ENCODE measurements at places on chromosomes 5 and 9. TPM values are rescaled to one million over a fixed set of nuclear protein-coding genes. Genes with fewer than 3 reads are reported as not detected.
A peak's percentile ranks its signal among the peaks of the same experiment; 100 is the strongest.

GRCh38 chr9:105150991-105151685 lies 93.3 kb upstream of the SLC44A1 start:
- peak; percentile 17 for DNase-seq

- DNase-seq = peak; percentile 83
Measured at GRCh38 chr5:96344678-96345577, 88.1 kb downstream of the PCSK1 start.

GRCh38 chr9:100601216-100601615 lies 23.3 kb downstream of the CAVIN4 start:
- DNase-seq = peak; percentile 71

DNA sequence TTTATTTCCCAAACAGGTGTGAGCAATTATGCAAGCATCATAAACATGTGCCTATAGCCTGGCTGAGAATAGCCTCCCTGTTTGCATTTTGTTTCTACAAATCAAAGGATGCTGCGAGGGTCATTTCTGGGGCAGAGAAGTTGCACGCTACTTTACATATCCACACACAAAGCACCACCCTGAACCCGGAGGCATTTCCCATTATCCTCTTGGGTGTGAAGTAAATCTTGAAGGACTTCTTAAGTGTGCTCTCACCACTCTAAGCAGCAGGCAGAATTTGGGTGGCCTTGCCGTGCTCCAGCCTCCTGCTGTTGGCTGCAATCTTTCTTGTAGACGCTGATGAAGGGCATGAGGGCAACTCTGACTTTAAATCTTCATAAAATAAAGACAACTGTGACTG lies 124.0 kb upstream of the TLE4 start:
- DNase-seq = no peak

DNA sequence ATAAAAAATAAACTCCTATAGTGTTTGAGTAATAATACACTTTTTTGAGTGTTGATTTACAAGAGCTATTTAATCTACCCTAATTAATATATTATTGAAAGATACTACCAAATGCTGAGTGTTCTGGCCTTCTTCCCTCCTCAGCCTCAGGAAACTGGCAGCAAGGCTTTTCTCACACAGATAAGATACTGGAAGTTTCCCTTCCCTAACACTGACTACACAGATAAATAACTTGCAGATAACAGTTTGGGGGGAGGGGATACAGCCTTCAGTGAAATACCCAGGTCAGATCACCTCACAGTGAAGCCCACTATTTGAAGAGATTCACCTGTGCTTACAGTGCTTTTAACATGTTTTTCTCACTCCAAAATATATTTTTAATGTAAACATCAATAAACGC lies 1.6 kb upstream of the NIPSNAP3A start:
- no peak for DNase-seq

DNA sequence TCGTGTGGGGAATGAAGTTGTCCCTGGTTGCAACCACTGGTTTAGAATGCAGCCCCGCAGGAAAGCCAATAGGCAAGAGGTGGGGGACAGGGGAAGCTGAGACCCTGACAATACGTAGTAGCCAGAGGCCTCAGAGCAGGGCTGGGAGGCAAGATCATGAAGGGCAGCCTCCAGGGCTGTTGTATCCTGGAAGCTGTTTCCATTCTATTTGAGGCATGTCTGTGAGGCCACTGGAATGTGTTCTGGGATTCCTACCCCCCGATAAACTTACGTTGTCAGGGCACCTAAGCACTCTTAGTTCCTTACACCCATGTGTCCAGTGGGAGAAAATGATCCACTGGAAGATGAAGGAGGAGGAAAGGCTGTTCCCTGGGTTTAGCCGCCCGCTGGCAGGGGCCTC lies 177.3 kb downstream of the CFAP90 start:
- no peak for DNase-seq

DNA sequence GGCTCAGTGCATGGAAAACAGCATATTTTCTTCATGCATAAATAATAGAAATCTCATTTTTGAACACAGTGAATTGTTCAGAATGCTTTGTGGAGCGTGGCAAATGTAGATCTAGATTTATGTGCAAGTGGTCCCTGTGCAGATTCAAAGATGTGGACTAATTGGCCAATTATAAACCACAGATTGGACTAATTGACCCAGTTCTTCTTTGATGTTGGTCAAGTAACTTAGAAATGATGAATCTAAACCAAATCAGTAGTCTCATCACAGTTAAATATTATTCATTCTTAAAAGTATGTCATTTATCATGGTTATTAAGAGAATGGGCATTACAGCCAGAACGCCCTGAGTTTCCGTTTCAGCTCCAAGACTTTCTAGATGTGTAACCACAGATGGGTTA lies 11.7 kb upstream of the PDE4D start:
- DNase-seq = no peak

DNA sequence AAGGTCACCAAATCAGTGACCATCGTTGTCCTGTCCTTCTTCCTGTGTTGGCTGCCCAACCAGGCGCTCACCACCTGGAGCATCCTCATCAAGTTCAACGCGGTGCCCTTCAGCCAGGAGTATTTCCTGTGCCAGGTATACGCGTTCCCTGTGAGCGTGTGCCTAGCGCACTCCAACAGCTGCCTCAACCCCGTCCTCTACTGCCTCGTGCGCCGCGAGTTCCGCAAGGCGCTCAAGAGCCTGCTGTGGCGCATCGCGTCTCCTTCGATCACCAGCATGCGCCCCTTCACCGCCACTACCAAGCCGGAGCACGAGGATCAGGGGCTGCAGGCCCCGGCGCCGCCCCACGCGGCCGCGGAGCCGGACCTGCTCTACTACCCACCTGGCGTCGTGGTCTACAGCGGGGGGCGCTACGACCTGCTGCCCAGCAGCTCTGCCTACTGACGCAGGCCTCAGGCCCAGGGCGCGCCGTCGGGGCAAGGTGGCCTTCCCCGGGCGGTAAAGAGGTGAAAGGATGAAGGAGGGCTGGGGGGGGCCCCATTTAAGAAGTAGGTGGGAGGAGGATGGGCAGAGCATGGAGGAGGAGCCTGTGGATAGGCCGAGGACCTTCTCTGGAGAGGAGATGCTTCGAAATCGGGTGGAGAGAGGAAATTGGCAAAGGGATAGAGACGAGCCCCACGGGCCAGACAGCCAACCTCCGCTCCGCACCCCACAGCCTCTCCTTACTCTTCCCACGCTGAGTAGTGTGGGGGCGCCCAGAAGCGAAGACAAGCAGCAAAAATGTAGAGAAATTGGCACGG lies 1.7 kb downstream of the RXFP3 start:
- DNase-seq = no peak

- DNase-seq = no peak
Measured at GRCh38 chr5:53739111-53739510, 178.7 kb downstream of the NDUFS4 start.

DNA sequence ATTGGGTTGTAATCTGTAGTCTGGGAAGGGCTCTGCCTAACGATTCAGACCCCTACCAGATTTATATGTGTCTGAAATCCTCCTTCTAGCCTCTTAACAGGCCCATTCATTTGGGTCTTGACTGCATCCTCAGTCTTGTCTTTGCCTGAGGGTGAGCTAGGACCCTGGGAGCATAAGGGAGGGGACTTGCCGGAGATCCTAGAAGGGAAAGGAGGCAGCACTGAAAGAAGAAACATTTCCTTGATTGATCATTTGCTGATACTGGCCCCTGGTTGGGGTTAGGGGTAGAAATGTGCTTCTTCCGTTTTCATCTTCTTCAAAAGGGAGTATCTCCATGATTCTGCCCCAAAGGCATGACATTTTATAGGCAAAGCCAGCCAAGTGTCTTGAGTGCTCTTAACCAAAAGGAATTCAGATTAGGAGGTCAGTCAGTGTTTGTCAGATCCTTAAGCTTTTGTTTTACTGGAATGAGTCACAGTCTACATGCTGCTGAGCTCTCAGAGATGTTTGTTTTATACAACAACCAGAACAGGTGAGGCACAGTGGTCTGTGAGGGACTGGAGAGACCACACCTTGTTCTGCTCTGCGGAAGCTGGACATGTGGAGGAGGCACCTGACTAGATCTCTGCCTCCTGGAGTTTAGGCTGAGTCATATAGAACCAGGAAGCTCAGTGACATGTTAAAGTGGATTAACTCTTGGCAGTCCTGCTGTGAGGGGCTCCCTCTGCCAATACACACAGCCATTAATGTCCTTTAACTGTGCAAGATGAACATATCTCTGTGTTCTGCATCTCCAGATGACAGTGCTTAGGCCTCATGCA lies 37.7 kb downstream of the PCDHAC2 start:
- peak; percentile 97 for DNase-seq

GRCh38 chr5:17403695-17404490 lies 94.1 kb upstream of the TAF11L2 start:
- no peak for DNase-seq

GRCh38 chr9:101477736-101478135 lies 42.2 kb upstream of the ALDOB start:
- peak; percentile 52 for DNase-seq

- DNase-seq = no peak
Measured at GRCh38 chr9:8963885-8964284, 1164.3 kb upstream of the DMAC1 start.

DNA sequence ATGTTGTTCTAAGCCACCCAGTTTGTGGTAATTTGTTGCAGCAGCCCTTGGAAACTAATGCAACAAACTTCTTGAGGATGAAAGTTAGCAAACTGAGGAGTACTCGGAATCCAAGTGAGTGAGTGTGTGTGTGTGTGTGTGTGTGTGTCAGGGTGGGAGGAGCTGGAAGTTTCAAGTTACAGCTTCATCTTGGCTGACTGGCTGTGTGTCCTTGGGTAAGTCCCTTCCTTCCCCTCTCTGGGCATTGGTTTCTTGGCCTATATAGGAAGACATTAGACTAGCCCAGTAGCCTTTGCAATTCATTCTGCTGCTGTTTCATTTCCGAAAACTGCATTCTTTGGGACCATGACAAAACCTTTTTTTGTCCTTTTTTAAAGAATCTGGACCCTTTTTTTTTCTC lies 157.2 kb downstream of the MELK start:
- DNase-seq = peak; percentile 26

DNA sequence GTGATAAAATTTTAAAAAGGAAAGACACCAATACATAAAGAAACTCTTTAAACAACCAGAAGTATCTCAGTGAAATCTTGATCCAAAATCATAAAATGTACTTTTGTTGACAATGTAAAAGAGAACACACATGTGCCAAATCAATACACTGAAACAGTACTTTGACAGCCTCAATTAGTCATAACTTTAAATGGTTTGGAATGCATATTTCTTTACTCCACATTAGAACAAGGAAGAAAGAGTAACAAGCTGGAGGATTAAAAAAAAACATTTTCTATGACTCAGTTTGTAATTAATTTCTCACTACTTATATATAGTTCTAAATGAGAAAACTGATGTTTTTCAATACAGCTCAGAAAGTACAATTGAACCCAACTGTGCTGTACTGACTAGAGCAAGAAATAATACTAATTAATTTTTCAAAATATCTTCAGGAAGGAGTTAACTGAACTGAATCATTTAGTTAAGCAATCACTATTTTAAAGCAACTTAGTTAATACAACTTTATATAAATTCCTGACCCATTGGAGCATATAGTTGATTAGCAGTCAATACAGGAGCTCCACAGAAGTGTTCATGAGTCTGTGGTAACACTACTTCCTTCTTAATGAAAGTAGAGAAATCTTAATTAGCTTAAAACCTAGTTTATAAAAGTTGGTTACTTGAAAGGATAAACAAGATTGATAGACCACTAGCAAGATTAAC lies 101.0 kb downstream of the NR3C1 start:
- no peak for DNase-seq

GRCh38 chr5:16897284-16897704 lies 38.8 kb downstream of the MYO10 start:
- no peak for DNase-seq

Gene SLC34A3
- not detected for total RNA-seq

Gene OTULINL
- total RNA-seq = not detected

Gene WWC1
- total RNA-seq = 47.0 TPM

Gene ADGRD2
- total RNA-seq = not detected

Gene BRD3
- 25.6 TPM for total RNA-seq

Gene NDST1
- total RNA-seq = 68.9 TPM

Gene BHMT2
- total RNA-seq = not detected

Gene BTNL9
- not detected for total RNA-seq

Gene PCDHB5
- 1.7 TPM for total RNA-seq

Measured in MCF 10A (cell line).